Amniotic epithelial cell (primary cell): ENCODE measurements at places on chromosomes 3 and 15.

DNA sequence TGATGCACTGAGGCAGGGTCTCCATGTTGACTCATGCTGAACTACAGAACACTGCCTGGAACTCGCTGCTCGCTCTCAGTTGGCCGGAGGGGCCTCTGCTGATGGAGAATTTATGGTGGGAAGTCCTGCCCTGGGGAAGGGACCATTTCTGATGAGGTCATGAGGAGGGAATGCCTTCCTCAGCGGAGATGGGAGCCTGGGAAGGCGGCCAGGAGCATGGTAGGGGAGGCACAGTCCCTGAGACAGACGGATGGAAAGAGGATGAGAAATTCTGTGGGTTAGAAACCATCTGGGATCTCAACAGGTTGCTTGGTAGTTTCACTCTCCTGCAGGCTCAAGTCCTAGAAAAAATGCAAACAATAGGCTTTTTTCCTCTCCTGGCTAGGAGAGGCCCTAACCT, 56.8 kb upstream of the TPM1 start:
- DNase-seq = peak; percentile 91

- DNase-seq = peak; percentile 84
Measured at GRCh38 chr3:44902628-44903027, 28.2 kb downstream of the TGM4 start.

GRCh38 chr3:152205097-152205593, 63.6 kb upstream of the MBNL1 start:
- no peak for DNase-seq

DNA sequence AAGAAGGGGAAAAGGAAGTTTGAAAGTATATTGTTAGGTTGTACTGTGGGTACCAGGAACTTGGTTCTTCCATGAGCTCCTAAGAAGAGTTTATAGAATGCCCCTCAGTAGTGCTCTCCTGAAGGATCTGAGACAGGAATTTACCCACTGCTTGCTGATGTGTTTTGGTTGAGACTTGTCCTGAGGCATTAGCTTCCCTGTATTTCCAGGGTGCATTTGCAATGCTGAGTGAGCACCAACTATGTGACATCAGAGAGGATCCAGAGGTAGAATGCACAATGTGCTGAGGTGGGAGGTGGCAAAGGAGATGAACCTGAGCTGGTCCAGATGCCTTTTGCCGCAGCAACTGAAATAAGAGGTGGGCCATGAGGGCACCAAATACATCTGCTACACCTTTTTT, 64.3 kb upstream of the LRRC3B start:
- DNase-seq = no peak

GRCh38 chr15:44261007-44261706, 27.4 kb upstream of the GOLM2 start:
- DNase-seq = peak; percentile 7

GRCh38 chr3:23884481-23884880, 32.3 kb downstream of the NKIRAS1 start:
- no peak for DNase-seq
